D721Med (cell line): ENCODE measurements at places on chromosomes 4 and X.

- DNase-seq = no peak
Measured at GRCh38 chr4:179855469-179855868, 2387.7 kb upstream of the TENM3 start.

- DNase-seq = no peak
Measured at GRCh38 chrX:79080141-79080540, 64.3 kb upstream of the GPR174 start.

GRCh38 chr4:69849297-69849696 lies 10.6 kb downstream of the SULT1E1 start:
- DNase-seq = no peak

- DNase-seq = no peak
Measured at GRCh38 chr4:47640911-47641310, 155.8 kb downstream of the ATP10D start.

DNA sequence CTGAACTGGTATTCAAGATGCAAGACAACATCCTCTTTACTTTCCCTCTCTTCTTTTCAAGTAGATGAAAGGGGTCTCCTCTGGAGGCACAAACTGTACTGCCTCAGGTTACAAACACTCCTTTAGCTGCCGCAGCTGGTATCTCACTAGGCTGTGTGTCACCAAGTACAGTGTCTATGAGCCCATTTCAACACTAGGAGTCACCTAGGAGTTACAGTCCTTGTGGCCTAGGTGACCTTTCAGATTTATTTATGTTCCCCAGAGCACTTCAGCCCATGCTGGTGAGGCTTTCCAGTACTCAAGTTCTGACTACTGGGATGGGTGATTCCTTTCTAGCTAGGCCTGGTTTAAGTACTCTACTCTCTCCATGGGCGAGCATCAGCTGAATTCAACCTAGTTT lies 32.4 kb upstream of the TMLHE start:
- DNase-seq = no peak

DNA sequence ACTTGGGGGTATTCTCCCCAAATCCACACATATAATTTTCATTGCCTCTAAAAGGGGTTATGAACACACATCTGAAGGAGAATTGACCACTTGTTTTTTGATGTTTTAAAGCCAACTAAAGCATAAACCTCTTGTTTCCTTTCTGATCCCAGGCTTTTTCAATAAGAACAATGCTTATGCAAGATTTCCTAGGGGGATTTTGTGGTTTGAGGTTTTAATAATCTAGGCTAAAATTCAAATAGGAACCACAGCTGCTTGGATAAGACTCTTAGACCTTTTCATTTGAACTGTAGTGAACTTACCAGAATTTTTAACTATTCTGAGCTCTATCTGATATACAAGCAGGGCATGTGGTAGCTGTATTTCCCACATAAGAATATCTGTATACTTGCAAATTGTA lies 651.1 kb downstream of the ANKRD50 start:
- peak; percentile 14 for DNase-seq

DNA sequence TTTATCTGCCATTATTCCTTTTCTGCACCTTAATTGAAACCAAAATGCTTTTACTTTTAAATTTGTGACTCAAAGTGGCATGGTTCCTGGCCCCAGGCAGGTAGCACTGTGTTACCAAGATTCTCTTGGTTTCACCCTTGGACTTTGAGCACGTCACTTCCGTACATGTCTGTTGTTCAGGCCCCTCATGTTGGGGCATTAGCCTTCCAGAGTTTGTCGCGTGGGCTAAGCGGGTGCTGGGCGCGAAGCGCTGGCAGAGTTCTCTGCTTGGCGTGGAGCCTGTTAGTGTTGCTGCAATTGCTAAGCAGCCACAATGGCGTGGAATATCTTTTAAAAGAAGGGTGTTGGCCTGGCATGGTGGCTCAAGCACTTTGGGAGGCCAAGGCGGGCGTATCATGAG lies 14.0 kb upstream of the TADA2B start:
- DNase-seq = no peak

GRCh38 chr4:48558819-48559218 lies 68.8 kb downstream of the ZAR1 start:
- DNase-seq = no peak

- DNase-seq = no peak
Measured at GRCh38 chrX:75303795-75304194, 29.9 kb downstream of the UPRT start.

GRCh38 chr4:149985981-149986380 lies 92.3 kb upstream of the DCLK2 start:
- DNase-seq = no peak

- DNase-seq = no peak
Measured at GRCh38 chr4:125624951-125625350, 310.2 kb downstream of the FAT4 start.
